Uterus (tissue), 4 donors: ENCODE measurements at places on chromosomes 3 and 15.

GRCh38 chr3:24857945-24858344, 363.3 kb upstream of the THRB start:
- DNase-seq: no peak

DNA sequence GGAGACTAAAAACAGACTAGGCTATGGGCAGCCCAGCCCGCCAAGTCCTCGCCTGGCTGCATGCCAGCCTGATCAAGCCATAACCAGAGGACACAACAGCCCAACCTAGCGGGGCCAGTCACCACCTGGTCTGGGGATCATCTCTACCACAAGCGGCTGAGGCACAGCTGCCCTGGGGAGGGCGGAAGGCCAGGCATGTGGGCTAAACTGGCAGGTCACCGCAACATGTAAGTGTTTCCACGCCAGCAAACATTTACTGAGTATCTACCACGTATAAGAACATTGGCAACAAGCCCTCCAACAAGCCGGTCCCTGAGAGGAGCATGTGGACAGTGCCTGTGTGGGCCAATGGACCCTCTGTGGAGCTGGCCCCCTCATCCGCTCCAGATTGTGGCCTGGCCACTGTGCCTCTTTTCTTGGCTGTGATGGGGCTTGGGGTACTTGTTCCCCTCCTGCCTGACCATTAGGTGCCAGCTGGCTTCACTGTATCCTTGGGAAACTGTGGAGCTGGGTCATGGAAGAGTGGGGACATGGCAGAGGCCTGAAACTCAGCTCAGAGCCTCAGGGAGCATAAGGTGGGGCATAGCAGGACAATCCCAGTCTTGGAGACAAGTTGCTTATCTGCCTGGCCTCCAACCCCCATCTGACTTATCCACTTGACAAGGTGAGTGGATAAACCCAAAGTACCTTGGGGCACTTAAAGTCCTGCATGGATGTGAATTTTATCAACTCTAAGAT, 9.0 kb downstream of the UBXN7 start:
- DNase-seq: peak; percentile 27

DNA sequence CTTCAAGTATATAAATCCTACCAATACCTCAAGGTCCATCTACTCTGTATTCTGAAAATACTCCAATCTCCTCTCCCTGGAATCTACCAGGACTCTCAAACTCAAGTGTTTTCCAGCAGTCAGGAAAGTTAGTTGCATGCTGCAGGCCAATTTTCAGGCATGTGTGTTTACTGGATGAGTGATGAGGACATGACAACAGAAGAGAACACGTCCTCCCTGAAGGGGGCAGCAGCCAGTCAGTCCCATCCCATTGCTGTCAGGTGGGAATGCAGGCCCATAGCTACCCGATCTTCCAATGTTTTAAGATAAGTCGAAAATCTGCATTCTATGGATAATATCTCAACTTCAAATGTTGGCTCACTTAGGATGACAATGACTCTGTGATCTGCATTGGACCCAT, 496.2 kb downstream of the FHIT start:
- DNase-seq: no peak

DNA sequence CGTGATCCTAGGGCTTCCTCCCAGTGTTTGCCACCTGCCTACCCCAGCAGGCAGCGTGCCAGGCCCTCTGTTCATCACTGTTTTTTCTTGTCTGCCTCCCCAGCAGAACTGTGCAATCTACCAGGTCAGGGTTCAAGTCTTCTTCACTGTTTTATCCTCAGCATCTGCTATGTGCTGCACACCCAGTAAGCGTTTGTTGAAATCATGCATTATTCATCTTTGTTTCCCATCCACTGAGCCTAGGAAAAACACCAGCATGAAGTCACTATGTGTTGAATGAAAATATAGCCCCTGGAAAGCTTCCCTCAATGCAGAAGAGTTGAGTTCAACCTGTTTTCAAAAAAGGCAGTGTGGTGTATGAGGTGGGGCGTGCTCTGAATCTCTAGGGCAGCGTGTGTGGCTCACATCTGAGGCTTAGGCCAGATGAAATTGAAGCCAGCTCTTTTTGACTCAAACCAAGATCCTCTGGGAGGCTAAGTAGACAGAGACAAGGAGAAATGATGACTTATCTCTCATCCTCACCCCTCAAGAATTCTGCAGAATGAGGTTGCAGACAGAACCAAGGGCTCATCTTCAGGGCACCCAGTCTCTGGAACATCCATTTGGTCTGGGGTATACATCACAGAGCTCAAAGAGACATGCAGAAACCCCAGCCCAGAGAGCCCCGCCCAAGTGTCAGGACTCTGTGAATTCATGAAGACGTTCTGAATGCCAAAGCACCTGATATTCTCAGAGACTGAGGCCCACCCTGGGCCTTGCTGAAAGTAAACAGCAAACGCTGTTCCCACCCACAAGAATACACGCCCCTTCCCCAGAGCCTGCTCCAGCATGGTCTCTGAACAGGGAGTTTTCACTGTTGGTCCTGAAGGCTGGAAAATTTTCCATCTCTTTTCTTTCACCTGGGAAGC, 5.7 kb upstream of the CAV3 start:
- no peak for DNase-seq

GRCh38 chr15:22930782-22931484, 49.2 kb downstream of the CYFIP1 start:
- DNase-seq: no peak

- no peak for DNase-seq
Measured at GRCh38 chr3:154584974-154585373, 155.0 kb upstream of the GPR149 start.

DNA sequence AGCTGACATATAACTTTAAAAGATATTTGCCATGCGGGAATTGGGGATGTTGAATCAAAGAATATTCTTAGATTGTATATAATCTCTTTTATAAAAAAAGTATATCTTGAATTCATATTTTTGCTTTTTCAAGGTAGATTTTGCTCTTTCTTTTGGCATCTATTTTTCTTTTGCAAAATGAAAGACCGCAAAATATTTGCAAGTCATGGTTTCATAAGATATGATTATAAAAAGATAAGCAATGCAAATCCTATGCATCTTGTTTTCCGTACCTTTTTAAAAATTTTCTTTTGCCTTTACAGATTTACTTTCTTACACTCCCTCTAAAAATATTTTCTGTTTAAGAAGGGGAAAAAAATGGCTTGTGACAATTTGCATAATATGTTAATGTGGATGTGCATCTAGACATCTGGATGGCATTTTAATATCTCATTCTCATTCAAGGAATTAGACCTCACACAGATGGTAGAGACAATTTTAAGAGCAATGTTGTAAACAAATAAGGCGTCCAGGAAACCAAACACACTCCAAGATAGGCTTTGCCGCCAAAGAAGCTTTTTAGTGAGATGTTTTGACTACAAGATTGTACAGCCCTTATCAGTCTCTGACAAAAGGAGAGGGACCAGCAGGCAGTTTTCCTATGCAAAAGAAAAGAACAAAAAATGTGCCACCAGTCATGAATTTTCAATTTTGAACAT, 371.1 kb downstream of the CHL1 start:
- DNase-seq: no peak

GRCh38 chr3:126422571-126423091, 27.9 kb downstream of the CFAP100 start:
- DNase-seq: no peak

DNA sequence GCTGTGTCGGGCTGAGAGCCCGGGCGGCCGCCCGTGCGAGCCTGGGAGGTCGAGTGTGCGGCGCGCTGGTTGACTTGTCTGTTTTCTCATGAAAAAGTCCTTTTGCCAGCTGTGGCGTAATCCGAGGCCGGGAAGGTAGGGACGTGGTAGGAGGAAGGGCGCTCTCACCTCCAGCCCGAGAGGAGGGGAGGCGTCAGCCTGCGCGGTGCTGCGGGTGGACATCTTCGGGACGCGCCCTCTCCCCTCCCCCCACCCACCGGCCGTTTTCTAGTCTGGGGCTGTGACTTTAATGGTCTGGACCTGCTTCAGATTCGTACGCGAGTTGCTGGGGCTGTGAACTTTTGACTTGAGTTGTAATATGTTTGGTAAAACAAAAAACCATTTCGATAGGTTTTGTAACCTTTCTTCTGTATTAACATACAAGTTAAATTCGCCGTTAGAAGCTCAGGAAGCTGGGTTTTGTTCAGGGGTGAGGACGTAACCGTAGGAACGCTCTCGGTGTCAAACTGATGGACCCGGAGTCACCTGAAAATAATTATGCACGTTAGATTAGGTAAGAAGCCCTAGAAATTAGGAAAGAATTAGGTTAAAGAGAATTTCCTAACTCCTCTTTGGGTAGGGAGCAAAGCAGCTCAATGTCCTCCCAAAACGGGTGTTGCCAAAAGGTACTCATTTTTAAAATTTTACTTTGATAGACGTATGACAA, 762 bp downstream of the NCK1 start:
- DNase-seq: peak; percentile 68

GRCh38 chr3:151152455-151153079, 50.4 kb downstream of the GPR171 start:
- DNase-seq: no peak
